ENCODE measurements at places on chromosomes 2 and 18.

DNA sequence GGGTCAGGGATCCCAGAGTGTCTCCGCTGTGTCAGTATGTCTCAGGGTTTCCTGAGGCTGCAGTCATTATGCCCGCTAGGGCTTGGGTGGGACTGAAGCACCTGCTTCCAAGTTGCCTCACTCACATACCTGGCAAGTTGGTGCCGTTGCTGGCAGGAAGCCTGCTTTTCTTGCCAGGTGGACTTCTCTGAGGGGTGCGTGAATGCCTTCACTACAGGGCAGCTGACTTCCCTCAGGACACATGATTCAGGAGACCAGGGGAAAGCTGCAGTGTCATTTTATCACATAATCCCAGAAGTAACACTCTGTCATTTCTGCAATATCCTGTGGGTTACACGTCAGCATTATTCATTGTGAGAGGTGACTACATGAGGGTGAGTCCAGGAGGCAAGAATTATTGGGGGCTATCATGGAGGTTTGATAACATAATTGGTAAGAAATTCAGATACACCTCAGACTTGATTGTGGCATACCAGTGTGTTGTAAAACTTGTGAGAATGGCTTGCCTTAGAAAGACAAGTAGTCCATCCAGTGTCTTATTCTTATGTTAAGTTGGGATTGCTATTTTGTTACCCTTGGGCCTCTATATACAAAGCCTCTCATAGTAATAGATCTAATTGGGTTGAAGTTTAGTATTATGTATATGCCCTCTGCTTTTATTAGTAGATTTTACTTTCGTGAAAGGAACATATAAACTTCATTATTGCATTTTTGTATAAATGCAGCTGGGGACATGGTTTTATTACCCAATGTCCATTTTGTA, 44.1 kb downstream of the NEDD4L start:
- no peaks in the 10 kb centered on the region for H3K4me1 ChIP-seq
- H3K27ac ChIP-seq, result no peak overlapping the region
- no peak for DNase-seq
- no peak overlapping the region for H3K4me3 ChIP-seq

- no peak for DNase-seq
- no peak overlapping the region for H3K27ac ChIP-seq
- no peaks in the 10 kb centered on the region for H3K36me3 ChIP-seq
- no peaks in the 10 kb centered on the region for H3K27me3 ChIP-seq
- no peak overlapping the region for H3K4me3 ChIP-seq
- no peaks in the 10 kb centered on the region for H3K4me1 ChIP-seq
Measured at GRCh38 chr2:54074606-54075341, 40.6 kb upstream of the ACYP2 start.

DNA sequence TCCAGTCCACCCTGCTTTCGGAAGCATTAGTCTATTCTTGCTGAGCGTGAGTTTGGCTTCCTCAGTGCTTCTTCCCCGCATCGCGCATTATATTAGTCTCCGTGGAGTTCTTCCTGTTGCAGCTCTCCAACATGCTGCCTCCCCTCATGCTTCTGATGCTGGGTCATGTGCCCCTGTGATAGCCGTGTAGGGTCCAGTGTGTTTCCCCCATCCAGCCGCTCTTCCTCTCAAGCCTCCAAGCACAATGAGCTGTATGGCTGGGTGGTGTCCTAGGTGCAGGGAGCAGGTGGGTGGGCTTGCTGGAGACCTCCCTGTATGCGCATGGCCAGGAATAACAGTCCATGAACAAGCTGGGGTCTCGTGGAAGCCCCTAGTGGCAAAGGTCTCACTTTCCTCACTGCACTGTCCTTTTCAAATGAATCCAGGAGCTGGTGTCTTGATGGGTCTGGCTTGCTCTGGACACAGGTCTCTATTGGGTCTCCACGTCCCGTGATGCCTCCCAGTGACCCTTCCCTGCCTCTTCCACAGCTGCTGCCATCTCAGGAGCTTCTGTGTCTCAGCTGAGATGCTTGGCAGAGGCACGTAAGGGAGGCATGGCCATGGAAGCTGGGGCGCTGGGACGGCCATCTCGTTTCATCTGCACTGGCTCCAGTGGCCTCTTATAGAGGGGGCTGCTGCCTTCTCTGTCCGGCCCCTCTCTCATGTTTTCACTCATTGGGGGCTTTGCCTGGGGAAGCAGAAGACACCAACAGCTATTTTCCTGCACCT, 54.8 kb upstream of the HDAC4 start:
- no peak overlapping the region for H3K4me3 ChIP-seq
- no peaks in the 10 kb centered on the region for H3K36me3 ChIP-seq
- no peak overlapping the region for H3K27ac ChIP-seq
- no peaks in the 10 kb centered on the region for H3K4me1 ChIP-seq
- DNase-seq, result peak; percentile 62

GRCh38 chr18:75916624-75916982, 489.1 kb upstream of the SMIM21 start:
- H3K4me1 ChIP-seq, result no peaks in the 10 kb centered on the region
- no peak overlapping the region for H3K27ac ChIP-seq
- DNase-seq, result peak; percentile 64
- no peaks in the 10 kb centered on the region for H3K27me3 ChIP-seq

Measured in spleen (tissue), 13 donors.